ENCODE measurements at places on chromosomes 2 and 18.

GRCh38 chr2:160889439-160890170 is 270.6 kb upstream of the TANK start:
- DNase-seq: no peak

- DNase-seq: no peak
These were observed 40.7 kb downstream of the INPP4A start for GRCh38 chr2:98485453-98485755.

- DNase-seq: no peak
These were observed 6.5 kb downstream of the WIPF1 start for GRCh38 chr2:174590928-174591648.

DNA sequence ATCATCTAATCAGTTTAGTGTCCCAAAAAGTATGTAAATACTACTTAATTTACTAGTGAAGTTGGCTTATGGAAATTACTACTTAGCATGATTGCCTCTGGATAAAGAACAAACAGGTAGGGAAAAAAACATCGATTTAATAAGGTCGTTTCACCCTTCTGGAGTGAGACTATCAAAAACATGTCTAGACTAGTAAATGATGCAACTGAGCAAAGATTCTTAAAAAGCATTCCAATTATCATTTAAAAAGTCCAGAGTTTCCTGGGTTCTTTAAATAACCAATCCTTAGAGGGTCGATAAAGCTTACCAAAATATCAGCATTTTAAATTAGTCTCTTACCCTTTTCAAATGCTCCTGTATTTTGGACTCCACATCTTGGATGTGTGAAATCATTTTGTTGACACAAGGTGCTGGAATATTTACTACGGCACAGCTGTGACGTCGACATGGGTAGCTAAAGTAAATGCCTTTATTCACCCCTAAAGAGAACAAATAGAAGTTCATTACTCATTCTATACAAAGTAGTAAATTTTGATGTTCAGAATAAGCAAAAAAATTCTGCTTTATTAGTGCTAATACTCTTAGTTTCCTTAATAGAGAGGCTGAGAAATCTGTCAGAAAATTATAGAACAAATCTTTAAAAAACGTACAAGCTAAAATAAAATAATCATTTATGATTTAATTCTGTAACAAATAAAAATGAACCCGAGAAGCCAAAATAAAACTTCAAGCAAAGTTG is 70.6 kb downstream of the CCDC178 start:
- DNase-seq: no peak

DNA sequence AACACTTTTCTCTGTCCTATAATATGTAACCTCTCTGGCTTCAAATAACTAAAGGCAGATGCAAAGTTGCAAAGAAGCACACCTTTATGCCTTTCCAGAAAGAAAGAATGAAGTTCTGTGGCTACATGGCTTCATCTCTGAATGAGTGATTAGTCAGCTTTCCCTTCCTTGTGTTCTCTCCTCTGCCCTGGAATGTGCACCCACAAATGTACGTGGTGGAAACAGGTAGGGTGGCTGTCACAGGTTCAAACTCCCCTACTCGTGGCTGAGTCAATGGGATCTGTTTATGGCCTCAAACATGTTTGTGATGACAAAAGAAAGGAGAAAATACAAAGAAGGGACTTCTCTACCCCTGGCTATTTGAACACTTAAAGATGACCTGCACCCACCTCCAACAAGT is 55.5 kb upstream of the ACVR2A start:
- DNase-seq: no peak
